HFF-Myc (cell line): ENCODE measurements at places on chromosomes 7 and 10.

GRCh38 chr10:11109590-11109989 is 91.9 kb downstream of the CELF2 start:
- DNase-seq: no peak

DNA sequence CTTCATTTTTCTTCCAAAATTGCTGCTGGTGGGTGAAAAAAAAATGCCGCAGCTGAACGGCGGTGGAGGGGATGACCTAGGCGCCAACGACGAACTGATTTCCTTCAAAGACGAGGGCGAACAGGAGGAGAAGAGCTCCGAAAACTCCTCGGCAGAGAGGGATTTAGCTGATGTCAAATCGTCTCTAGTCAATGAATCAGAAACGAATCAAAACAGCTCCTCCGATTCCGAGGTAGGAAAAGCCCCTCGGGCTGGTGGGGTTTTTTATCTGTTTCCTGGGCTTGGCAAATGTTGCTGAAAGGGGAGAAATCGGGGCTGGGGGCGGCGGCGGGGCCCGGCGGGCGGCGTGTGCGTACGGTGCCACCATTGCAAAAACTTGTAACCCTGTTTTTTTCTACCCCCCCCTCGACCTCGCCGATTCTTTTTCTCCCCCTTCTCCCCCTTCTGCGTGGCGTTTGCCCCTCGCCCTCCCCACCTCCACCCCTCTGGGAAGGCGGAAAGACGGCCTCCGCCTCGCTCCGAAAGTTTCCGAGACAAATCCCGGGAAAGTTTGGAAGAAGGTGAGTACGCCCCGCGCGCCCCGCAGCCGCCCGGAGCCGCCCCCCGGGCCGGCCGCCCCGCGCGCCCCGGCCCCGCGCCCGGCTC is 789 bp downstream of the TCF7L2 start:
- DNase-seq: no peak

- DNase-seq: no peak
Measured at GRCh38 chr10:69802424-69803161, 887 bp downstream of the COL13A1 start.

DNA sequence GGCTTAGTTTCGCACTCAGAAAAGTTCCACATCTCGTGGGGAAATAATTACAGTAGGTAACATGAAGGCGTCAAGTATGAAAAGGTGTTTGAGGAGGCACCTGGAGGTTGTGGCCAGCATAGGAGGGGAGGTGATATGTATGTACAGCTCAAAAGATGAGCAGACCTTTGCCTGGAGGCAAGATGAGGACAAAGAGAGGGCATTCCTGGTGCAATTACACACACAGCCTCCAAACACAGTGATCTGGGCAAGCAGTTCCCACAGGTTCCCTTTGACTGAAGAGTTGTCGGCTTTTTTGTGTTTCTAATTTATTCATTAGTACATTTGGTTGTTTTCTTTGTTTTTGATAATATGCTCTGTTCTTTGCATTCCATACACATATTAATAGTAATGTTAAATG is 46.9 kb downstream of the CDK14 start:
- DNase-seq: no peak

DNA sequence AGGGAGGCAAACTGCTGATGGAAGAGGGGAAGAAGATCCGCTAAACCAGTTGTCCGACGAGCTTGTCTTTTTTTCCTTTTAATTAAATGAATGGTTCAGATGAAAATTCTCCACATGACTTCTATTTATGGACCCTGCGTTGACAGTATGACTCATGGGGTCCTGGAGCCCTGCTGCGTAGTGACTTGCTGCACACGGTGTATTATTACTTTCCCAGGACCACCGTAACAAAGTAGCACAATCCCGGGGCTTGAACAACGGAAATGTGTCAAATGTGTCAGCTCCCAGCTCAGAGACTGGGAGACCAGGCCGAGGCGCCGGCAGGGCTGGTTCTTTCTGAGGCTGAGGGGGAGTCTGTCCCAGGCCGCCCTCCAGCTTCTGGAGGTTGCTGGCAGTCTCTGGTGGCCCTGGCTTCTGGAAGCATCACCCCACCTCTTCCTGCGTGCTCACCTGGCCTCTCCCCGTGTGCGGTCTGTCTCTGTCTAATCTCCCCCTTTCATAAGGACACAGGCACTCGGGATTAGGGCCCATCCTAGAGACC is 33.8 kb upstream of the MNX1 start:
- no peak for DNase-seq

DNA sequence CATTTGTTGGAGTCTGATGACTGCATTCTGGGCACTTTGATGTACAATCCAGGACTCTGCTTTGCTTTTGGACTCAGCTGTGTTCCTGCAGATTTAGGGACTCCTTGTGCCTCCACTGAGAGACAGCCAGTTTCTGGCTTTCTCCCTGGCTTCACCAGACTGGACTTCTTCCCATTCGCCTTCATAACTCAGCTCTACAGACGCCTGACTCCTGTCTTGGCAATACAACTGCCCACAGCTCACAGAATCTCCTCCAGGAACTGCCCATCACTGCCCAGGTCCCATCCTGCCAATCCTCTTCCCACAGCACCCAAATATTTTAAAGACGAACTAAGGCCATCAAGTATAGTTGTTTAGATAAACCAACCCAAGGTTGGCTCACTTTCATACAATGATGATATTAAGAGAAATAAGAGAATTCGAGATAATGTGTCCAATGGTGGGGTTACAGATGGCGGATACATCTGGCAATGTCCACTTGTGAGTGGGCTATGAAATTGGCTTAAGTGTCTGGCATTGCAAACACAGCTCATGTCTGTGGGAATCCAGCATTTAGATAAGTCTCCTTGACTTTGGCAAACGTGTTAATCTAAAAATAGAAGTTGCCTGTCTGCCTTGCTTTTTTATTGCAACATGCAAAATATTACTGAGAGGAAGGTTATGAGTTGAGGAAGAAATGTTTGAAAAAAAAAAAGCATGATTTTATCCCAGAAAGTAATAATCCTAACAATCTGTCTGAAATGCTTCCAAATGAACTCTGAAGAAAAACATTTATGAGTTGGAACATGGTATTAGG is 95.1 kb downstream of the ITGA8 start:
- no peak for DNase-seq

DNA sequence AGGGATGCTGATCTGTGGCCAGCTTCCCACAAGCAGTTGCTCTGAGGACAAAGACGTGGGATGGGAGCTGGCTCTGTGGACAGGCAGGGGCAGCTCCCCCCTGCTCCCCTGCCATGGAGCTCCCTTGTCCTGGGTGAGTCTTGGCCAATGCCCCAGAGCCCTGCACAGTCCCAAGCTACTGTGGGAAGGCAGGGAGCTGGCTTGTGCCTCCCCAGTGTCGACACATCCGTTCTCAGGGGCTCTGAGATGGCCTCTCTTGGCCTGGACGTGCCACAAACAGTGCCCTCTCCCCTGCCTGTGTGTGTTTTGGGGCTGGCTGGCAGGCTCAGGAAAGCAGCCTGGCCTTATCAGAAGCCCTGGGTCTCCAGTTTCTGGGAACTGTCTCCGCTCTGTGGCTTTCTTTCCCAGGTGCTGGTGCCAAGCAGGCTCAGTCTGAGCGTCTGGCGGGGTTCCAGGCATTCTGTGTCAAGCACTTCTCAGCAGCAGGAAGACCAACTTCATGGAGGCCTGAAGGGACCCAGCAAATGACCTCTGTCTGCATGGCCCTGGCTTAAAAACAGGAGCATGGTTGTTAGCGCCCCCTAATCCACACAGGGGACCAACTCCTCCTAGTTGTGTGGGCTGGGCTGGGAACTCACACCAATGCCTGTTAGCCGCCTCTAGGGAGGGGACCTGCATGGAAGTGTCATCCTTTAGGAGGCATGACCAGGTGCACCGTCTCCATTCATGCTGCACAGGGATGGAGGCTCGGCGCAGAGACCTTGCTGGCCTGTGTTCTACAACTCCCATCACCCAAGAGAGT is 375.2 kb downstream of the RPS24 start:
- DNase-seq: no peak
